Astrocyte of the cerebellum (primary cell): ENCODE measurements at places on chromosomes 3 and 15.

DNA sequence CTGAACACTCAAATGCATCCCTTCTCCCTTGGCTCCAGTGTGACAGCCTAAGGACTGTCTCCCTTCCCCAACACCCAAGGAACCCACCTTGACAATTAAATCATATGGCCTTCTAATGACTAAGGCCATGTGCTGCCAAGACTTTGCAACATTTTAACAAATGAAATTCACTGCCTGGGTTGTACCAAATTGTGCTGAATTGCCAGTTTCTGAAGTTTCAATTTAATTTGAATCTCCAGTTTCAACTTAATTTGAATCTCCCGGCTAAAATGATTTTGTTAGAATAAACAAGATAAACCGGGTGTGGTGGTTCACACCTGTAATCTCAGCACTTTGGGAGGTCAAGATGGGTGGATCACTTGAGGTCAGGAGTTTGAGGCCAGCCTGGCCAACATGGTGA, 72.4 kb upstream of the RAP2B start:
- no peak for DNase-seq

- no peak for DNase-seq
Measured at GRCh38 chr3:64445109-64445943, 220.1 kb upstream of the PRICKLE2 start.

DNA sequence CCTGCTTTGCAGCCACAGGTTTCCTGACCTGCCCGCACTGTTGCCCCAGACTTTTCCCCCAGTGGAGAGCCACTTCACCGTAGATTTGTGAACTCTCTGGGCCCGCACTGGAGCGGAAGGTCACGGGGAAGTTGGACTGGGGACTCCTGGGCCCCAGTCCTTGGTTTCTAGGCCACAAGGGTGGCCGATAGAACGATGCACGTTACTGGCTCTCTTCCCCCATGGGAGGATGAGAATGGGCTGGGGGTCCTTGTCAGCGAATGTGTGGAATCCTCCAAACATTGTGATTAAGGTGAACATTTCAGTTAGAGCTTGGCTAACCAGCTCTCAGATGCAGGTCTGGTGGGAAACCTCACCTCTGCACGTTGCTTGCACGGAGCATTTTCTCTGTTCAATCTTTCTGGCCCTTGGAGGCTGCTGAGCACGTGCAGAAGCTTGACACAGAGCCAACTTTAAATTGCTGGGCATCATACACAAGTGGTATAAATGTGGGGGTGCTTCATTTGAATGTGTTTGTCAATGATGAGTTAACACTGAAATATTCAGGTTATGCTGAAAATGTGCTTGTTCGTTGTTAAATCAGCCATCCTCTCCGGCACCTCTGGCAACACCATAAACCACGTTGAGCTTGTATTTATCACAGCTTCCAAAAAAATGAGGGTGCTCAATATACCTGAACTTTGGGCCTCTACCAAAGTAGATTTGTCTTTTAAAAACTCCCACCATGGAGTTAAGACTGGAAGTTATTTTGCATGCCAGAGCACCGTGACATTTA, 976 bp downstream of the DIS3L start:
- DNase-seq = peak; percentile 54

GRCh38 chr3:65490114-65490513, 548.6 kb downstream of the MAGI1 start:
- DNase-seq = no peak

DNA sequence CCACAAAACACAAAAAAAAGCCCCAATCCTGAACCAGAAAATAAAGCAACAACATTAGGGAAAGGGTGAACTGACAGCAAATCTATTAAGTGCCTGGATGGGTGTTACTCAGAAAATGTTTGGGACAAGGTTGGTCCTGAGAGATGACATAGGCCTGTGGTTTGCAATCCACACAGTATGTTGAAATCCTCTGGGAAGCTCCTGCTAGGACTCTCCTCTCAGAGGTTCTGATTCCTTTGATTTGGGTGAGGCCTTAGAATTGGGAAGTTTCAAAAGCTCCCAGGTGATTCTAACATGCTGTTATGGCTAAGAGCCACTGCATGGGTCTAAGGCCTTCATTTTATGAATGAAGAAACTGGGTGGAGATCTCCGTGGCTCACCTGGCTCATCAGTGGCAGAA, 18.4 kb downstream of the CLDN1 start:
- no peak for DNase-seq

DNA sequence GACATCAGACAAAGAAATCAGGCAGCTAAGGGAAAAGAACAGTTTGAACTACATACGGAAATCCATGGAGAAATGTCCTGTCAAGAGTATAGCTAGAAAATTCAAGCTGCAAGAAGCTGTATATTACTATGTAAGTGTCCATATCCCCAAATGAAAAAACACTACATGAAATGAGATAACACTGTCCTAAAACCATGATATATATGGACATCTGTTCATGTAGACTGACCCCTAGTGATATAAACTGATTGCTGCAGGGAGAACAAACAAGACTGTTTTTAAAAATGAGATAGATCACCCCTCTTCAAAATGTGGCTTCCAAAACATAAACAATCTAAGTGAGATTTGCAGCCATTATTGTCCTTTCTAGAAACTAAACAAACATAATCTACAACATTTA, 985.6 kb downstream of the EPHA3 start:
- no peak for DNase-seq

- peak; percentile 72 for DNase-seq
Measured at GRCh38 chr15:75063338-75063737, 39.9 kb downstream of the PPCDC start.

DNA sequence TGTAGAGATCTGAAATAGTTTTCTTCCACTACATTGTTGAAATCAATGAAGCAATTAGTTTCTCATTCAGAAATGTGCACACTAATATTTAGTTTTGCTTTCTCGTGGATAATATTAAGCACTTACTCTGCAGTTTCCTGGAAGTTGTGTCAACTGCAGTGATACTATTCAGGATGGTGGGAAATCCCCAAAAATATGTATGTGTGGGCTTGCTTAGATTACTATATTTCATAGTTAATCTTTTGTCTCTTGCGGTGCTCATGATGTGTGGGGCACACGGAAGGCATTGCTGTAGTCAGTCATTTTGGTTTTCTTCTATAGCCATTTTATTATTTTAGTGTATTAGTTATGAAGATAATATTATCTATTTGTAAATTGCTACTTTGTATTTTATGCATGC, 19.7 kb downstream of the RAB11A start:
- no peak for DNase-seq

GRCh38 chr3:189999718-190000117, 121.0 kb downstream of the P3H2 start:
- no peak for DNase-seq

DNA sequence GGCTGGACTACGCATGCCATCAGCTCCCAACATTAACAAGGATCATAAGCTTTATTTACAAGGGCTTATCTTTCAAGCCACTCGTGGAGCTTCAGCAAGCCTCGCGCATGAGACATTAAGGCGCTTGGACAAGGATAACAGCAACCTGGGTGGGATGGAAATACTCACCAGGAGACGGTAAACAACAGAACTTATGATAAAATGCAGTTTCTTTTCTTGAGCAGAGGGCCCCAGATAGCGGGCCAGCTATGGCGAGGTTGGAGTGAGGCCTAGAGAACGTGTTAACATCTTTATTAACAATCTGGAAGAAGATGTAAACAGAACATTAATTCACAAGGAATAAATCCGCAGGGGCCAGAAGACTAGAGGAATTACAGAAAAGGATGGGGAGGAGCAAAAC, 158.2 kb downstream of the NTRK3 start:
- no peak for DNase-seq

GRCh38 chr15:78906316-78906620, 33.6 kb downstream of the MORF4L1 start:
- no peak for DNase-seq

- no peak for DNase-seq
Measured at GRCh38 chr3:105906836-105907235, 38.0 kb upstream of the CBLB start.

- DNase-seq = no peak
Measured at GRCh38 chr15:63198371-63199250, 9.2 kb downstream of the RAB8B start.

DNA sequence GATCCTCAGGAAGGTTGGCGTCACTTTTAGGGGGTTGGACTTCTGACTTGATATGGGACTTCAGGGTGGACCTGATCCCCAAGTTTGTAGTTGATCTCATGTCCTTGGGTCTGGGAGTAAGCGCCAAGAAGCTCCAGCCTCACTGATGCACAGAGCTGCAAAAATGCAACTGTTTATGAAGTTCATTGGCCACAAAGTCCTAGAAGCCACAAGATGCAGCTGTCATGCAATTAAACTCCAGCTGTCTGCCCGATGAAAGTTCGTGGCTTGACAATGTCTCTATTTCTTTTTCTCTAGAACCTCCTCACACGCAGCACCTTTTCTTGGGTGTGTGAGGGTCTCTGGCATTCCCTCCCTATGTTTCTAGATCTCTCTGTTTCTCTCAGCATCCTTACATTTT, 9.2 kb upstream of the ACAN start:
- DNase-seq = no peak

DNA sequence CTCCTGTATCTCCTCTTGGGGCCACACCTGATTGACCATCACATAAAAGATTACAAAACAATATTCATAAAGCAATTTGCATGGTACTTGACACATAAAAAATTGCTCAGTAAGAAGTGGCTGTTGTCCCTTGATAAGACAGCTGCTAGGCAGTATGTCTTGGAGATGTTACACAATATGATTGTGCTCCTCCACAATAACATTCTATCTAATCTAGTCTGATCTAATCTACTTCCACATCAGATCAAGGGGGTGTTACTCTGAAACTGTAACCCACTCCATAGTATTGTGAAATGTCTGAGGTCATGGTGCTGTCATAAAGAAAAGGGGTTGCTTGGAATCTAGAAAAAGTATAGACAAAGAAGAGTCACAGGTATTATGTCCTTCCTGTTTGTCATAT, 23.4 kb upstream of the AQP9 start:
- DNase-seq = no peak

DNA sequence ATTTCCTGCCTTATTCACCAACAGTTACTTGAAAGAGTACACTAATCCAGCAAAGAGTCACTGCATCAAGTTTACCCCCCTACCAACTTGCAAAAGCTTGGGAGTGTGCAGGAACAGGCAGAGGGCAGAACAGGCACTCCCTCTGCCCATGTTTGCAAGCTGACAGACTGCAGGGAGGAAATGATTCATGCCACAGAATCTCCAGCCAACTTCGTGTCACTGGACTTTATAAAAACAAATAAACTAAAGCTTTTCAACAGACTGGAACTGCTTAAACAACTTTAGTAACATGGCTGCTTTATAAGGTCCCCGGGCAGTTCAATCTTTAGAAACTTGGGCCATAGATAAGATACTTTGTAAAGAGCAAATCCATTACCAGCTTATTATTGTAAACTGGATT, 129.5 kb downstream of the THRB start:
- peak; percentile 45 for DNase-seq

DNA sequence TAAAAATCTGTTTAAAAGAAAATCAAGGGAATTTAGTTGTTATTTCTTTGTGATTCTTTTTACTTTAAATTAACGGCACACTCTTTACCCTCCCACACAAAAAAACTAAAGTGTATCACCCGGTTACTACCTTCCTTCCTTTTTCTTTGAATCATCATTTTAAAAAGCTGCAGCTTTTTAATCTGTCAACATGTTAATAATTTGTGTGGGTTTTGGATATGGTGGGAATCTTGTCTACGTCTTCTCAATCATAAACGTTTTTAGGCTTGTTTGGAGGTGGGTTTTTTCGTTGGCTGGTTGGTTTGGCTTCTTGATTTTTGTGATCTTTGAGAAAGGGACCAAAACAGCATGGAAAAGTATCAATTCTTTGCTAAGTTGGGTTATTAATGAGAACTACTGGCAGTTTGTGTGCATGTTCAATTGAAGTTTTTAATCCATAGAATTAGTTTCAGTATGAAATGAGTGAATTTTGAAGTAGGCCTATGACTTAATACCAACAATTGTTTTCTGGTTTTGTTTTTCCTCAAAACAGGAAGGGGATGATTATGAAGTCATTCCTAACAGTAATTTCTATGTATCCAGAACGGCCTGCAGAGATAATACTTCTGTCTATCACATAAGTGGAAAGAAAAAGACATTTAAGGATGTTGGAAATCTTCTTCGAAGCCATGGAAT, 4.5 kb downstream of the SMC4 start:
- DNase-seq = no peak

DNA sequence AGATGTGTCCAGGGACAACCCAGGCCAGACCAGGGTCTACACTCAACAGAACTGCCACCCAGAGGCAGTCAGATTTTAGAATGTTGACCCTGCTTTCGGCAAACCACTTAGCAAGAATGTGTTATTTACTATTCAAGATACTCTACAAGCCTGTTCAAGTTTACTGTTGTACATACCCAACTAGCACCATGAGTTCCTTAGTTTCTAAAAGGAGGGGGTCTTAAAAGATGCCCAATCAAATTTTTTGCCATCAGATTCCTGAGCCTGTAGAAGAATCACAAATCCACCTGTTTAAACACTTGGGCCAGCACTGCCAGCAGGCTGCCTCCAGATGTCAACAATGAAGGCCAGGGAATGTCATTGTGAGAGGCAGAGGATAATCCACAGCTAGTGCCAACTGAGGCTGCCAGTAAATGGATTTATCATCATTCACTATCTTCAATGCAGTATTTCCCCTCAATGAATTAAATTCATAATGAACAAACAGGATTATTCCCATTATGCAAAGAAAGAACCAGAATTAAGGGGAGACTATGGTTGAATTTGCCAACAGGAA, 43.5 kb upstream of the SNRPA1 start:
- no peak for DNase-seq

DNA sequence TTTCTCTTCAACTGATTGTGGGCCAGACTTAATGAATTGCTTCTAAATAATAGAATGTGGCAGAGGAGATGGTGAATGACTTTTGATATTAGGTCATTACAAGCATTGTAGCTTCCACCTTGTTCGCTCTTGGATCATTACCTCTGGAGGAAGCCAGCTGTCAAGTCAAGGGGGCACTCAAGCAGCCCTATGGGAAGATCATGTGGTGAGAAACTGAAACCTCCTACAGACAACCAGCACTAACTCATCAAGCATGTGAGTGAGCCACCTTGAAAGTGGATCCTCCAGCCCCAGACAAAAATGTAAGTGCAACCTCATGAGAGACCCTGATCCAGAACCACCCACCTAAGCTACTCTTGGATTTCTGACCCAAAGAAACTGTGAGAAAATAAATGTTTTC, 109.8 kb upstream of the TBC1D5 start:
- DNase-seq = no peak

DNA sequence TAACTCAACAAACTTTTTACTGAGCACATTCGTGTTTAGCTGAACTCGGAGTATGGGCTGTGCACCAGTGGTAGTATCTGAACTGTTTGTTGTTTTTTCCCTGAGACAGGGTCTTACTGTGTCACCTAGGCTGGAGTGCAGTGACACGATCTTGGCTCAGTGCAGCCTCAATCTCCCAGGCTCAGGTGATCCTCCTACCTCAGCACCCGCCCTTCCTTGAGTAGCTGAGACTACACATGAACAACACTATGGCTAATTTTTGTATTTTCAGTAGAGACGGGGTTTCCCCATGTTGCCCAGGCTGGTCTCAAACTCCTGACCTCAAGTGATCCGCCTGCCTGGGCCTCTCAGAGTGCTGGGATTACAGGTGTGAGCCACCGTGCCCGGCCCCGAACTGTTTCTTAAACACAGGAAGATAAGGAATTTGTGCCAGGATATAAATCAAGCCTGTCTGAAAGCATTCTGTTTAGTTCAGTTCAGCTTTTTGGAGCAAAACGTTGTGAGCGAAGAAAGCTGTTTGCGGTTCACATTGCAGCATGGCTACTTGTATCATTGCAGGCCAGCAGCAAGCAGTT, 40.4 kb upstream of the SKOR1 start:
- no peak for DNase-seq

- DNase-seq = no peak
Measured at GRCh38 chr15:87623832-87624231, 632.7 kb downstream of the NTRK3 start.

- no peak for DNase-seq
Measured at GRCh38 chr3:71462586-71462985, 120.9 kb downstream of the FOXP1 start.
